ENCODE measurements at places on chromosomes 11 and 22. TPM values are rescaled to one million over a fixed set of nuclear protein-coding genes. Genes with fewer than 3 reads are reported as not detected.

- H3K36me3 ChIP-seq: no peaks in the 10 kb centered on the region
- no peaks in the 10 kb centered on the region for H3K27me3 ChIP-seq
- no peak overlapping the region for H3K4me3 ChIP-seq
- no peak overlapping the region for H3K27ac ChIP-seq
- no peaks in the 10 kb centered on the region for H3K4me1 ChIP-seq
- DNase-seq: no peak
Observed at GRCh38 chr11:91608677-91609076, 615.9 kb upstream of the FAT3 start.

DNA sequence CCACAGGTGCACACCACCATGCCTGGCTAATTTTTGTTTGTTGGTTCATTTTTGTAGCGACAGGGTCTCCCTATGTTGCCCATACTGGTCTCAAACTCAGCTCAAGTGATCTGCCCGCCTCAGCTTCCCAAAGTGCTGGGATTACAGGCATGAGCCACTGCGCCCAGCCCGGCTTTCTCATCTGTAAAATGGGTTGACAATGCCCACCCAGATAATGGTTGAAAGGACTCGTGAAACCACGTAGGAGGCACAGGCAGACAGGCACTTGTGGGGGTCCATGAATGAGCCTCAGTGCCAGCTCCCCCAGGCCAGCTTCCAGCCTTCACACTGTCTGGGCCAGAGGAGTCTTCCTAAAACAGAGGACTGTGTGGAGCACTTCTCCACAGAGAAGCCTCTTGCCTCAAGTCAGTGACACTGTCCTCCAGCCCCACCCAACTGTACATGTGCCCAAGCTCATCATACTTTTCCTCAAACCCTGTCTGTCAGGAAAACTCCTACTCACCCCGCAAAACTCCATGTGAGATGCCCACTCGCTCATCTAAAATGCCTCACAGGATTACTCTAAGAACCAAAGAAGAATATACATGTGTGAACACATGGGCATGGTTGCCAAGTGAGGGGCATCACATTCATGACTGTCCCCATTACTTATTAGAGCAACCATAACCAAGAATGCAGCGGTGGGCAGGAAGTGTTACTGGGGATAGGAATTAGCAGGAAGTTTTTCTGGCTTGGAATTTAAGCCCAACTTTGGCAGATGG lies 32.1 kb upstream of the WNT7B start:
- H3K4me1 ChIP-seq: peaks cover 33% of the 10 kb centered on the region
- no peaks in the 10 kb centered on the region for H3K27me3 ChIP-seq
- no peak overlapping the region for H3K27ac ChIP-seq
- H3K36me3 ChIP-seq: no peaks in the 10 kb centered on the region
- DNase-seq: no peak

- no peak for DNase-seq
- no peaks in the 10 kb centered on the region for H3K36me3 ChIP-seq
- no peaks in the 10 kb centered on the region for H3K27me3 ChIP-seq
- no peaks in the 10 kb centered on the region for H3K4me1 ChIP-seq
Observed at GRCh38 chr11:36123336-36124101, 165.7 kb downstream of the COMMD9 start.

The SLC6A5 gene
- not detected for total RNA-seq

The WNT11 gene
- 3.2 TPM for total RNA-seq

DNA sequence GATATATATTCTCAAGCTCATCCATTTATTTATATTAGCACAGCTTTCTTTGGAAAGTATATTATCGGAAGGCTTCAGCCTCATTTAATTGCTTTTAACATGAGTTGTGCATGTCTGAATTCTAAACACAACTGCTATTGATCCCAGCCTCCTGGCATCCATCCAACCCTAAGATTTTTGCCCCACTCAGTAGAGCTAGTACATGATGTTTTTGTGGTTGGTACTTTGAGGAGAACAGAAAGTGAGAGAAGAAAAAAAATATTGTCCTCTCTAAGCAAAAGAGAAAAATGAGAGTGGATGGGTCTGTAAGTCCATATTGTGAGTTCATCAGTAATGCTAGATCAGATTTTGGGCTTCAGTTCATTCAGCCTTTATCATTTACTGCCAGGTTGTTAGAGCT lies 198.7 kb downstream of the DDX10 start:
- no peaks in the 10 kb centered on the region for H3K4me1 ChIP-seq
- no peaks in the 10 kb centered on the region for H3K27me3 ChIP-seq
- H3K27ac ChIP-seq: no peak overlapping the region
- no peaks in the 10 kb centered on the region for H3K36me3 ChIP-seq
- H3K4me3 ChIP-seq: no peak overlapping the region

- H3K4me3 ChIP-seq: no peak overlapping the region
- H3K4me1 ChIP-seq: no peaks in the 10 kb centered on the region
- DNase-seq: no peak
- H3K27ac ChIP-seq: no peak overlapping the region
Observed at GRCh38 chr11:31798057-31798553, 13.0 kb downstream of the PAX6 start.

DNA sequence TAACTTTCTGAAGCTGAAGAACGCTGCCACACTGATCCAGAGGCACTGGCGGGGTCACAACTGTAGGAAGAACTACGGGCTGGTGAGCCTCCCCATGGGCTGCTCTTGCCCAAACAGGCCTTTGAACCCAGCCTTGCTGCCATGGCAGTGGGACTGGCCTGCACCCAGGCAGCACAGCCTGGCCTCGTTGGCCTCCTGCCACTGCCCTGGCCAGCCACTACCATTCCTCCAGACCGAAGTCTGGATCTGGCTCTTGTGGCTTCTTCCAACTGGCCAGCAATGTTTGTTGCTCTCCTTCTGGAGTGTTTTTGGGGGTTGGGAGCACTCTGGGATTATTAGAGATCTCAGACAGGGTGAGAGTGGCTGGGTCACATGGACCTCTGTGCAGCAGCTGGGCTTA lies 51.0 kb downstream of the MYO7A start:
- H3K4me1 ChIP-seq: no peaks in the 10 kb centered on the region
- peaks cover 51% of the 10 kb centered on the region for H3K27me3 ChIP-seq
- no peaks in the 10 kb centered on the region for H3K36me3 ChIP-seq

Measured in PC-9 (cell line).